ENCODE measurements at places on chromosomes 7 and 10. TPM values are rescaled to one million over a fixed set of nuclear protein-coding genes. Genes with fewer than 3 reads are reported as not detected.

Gene FKBP6
- not detected for total RNA-seq

Gene PKD2L1
- total RNA-seq: not detected

Gene PNLIP
- total RNA-seq: not detected

Gene EEF1AKMT2
- 14.4 TPM for total RNA-seq

Gene RARRES2
- total RNA-seq: 174 TPM

Gene FZD8
- 0.77 TPM for total RNA-seq

Gene PDCD11
- total RNA-seq: 34.0 TPM

Gene PDE1C
- 27.6 TPM for total RNA-seq

Gene CLDN15
- total RNA-seq: 3.1 TPM

Gene PITRM1
- 73.7 TPM for total RNA-seq

Gene ZNF425
- total RNA-seq: 4.6 TPM

Gene PHKG1
- 1.3 TPM for total RNA-seq

Gene MKI67
- total RNA-seq: 0.26 TPM

Gene TAS2R41
- total RNA-seq: not detected

Gene IL6
- total RNA-seq: 22.1 TPM

Gene PVRIG
- total RNA-seq: not detected

Gene ARMC10
- 50.5 TPM for total RNA-seq

Measured in fibroblast of lung (primary cell).